ENCODE measurements at places on chromosomes 2 and 18.

GRCh38 chr18:71998547-71999097, 545.5 kb downstream of the CBLN2 start:
- no peak for DNase-seq

DNA sequence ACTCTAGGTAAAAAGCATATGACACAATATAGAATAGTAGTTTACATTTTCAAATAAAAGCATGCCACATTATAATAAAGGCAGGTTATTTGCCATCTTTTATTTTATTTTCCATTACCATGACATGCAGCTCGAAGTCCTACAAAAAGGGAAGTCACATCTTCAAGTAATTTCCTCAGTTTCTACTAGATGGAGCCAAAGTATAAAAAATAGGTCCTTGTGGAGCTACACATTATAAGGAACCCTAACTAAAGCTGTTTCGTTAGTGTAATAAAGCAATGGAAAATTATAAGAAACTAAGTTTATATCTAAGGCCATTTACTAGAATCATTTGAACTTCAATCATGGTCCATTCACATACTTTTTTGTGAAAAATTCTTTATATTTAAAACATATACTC, 674.5 kb downstream of the KCNJ3 start:
- DNase-seq: peak; percentile 17

- DNase-seq: no peak
Measured at GRCh38 chr2:18856765-18857164, 267.4 kb upstream of the NT5C1B start.

DNA sequence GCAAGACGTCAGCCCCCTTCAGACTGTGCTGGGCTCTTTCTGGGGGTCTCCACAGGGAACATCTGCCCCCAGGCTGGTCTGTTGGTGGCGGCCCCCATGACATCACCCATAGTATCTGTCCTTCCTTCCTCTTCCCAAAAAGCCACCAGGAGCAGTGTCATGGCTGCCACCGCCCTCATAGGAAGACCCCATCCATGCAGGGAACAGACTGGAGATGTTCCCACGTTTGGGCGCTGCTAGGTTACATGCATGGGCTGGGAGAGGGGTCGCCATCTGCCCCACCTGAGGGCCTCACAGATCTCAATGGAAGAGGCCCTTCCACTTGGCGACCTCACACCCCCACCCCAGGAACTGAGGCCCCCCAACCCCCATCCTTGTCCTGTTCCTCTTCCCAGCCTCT, 5.1 kb downstream of the SPATA3 start:
- no peak for DNase-seq

DNA sequence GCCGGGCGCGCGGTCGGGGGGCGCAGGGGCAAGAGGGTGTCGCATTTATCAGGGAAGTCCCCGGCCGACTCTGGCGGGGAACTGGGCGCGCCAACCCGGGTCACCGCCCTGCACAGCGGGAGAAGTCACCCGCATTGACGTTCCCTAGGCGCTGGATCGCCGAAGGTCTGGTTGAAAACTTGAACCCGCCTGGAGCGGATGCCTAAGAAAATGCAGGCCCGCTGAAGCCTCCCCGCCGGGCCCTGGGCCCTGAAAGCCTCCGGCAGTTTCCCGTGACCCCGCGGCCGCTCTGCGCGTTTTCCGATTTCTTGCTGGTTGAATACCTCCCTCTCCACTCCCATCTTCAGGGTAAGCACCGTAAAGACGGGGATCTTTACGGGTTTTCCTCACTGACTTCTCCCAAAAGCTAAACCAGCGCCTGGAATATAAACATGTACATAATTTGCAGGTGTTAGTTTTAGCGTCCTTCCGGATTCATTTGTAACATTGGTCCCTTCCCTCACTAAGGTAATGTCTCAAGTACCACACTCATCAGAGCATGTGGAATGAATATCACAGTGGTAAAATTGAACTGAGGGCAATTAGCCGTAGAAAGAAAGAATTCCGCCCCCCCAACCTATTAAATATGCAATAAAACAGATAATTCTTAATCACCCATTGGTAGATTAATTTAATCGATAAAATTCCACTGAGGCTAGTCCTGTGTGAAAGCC, 675 bp upstream of the SPIRE1 start:
- peak; percentile 60 for DNase-seq

DNA sequence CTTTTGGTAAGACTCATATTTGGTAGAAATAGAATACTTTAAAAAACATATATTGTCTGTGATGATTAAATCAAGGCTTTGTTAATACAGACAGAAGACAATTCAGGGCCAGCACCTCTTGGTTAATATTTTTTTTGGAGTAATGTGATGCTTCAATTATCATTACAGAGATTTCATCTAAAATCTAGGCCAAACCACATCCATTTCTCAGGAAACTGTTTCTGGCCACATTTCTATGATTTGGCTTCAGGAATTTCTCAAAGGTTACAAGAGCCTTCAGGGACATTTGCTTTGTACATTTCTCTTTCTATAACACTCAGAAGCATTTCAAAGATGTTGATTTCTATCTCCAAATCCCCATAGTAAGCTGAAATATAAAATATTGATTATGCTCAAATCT, 614.9 kb downstream of the LRP1B start:
- DNase-seq: no peak

DNA sequence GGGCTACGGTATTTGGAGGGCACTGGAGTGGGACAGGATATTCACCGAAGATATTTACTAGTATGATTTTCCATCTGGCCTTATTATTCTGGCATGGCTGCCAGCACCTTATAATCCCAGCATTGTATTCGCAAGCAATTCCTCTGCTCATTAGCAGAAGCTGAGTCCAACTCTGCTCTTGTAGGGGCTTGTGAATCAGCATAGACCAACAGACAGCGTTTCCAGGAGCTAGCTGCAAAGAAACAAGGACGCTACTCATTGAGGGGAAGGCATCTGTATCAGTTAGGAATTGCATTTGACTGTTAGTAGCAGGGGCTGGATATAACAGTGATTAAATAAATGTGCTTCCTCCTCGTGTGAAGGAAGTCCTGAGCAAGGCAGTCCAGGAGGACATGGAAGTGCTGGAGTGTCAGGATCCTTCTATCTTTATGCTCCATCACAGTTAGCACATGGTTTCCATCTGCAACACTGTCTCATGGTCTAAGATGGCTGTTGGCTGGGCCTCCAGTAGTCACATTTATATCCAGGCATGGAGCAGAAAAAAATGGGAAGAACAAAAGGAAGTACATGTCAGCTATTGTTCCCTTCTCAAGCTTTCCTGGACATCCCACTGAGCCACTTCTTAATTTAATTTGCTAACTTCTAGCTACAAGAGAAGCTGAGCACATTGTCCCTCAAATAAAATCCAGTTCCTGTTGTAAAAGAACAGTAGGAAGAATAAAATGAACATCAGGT, 214.1 kb downstream of the C1D start:
- no peak for DNase-seq

- DNase-seq: no peak
Measured at GRCh38 chr2:137706786-137707613, 257.3 kb upstream of the HNMT start.

GRCh38 chr2:221494556-221494955, 77.5 kb downstream of the EPHA4 start:
- no peak for DNase-seq

GRCh38 chr2:189231719-189232323, 52.3 kb upstream of the COL5A2 start:
- DNase-seq: no peak

DNA sequence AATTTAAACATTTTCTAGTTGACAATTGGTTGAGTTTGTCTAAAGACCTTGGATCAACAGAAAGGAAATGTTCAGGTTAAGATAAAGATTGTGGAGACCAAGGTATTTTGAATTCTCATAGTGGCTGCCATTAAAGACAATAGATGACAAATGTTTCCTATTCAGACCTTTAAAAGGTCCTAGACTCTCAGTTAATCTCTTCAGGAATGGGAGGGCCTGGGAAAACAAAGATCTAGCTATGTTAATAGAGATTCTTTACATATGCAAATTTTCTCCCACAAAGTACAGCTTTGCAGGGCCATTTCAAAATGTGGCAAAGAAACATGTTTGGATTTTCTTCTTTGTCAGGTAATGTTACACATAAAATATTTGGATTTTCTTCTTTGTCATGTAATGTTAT, 403.9 kb downstream of the SPAG16 start:
- peak; percentile 32 for DNase-seq

DNA sequence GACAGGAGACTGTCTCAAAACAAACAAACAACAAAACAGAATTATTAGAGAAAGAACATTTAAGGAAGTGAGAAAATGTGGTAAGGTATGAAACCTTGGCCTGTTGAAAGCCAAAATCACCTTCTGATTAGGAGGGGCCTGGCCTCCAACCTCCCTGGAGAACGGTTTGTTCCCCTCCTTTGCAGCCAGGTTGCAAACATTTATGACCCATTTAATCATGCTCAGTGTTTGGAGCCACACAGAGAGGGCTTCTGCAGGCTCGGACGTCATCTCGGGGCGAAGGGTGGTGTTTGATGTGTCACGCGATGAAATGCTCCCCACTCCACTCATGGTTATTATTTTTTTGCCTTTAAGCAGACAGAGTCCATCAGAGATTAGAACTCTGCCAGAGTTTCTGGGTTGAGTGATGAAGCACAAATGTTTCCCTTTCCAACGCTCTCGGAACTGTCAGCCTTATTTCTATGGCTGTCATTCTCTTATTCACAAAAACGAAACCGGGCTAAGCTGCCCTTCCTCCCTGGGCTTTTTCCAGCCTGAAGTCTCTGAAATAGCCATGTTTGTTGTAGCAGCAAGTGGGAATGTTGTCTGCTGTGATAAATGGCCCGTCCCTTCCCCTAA, 33.6 kb upstream of the ROCK2 start:
- DNase-seq: no peak

GRCh38 chr18:62950246-62950645, 234.9 kb downstream of the PHLPP1 start:
- no peak for DNase-seq

DNA sequence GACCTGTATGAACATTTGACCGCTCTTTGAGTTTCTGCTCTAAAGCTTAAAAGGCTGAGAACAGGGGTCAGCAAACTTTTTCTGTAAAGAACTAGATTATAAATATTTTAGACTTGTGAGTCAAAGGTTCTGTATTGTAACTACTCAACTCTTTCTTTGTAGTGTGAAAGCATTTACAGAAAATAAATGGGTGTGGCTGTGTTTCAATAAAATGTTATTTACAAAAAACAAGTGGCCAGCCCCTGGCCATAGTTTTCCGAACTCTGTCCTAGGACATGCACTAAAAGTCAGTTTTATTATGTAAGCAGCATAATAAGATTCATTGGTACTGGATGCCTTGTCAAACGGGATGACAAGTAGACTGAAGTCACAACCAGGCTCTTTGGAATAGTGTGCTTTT, 434.9 kb downstream of the ZEB2 start:
- DNase-seq: no peak

GRCh38 chr2:72895759-72896281, 8.6 kb downstream of the SPR start:
- no peak for DNase-seq
